ENCODE measurements at places on chromosomes 16 and 17.

DNA sequence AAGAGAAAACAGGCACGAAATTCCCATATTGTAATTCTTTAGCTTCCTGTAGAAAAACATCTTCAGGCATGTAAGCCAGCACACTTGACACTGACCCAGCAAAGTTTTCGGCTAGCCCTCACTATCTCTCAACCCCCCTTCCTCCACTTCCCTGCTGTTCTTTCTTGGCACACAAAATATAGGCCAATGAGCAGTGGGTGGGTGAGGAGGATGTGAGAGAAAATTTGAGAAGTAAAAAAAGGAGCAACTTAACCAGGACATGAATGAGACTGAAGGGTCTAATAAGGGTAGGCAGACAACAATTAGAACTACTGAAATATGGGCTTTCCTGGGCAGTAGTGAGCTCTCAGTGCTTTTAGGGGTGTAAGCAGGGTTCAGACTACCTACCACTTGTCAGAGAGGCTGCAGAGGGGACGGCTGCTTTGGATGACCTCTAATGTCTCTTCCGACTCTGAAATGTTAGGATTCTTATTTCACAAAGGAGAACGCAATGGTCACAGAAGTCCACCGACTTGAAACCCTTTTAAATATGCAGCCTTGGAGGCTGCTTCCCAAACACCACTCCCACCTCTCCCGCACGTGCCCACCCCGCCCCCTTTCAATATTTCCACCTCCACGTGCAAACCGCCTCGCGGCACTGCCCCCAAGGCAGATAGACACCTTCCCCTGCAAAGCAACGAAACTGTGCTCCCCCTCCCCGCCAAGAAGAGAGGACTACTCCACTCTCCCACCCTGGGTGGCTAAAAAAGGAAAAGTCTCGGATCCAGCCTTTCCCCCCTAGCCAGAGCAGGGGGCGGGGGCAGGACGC is 889 bp downstream of the MBTD1 start:
- DNase-seq = no peak

- DNase-seq = peak; percentile 22
Measured at GRCh38 chr17:81371910-81372760, 23.1 kb upstream of the BAHCC1 start.

GRCh38 chr16:12160249-12160648 is 183.7 kb downstream of the SNX29 start:
- DNase-seq = peak; percentile 77

- no peak for DNase-seq
Measured at GRCh38 chr17:50194934-50195865, 6.2 kb downstream of the COL1A1 start.

- no peak for DNase-seq
Measured at GRCh38 chr16:31260136-31260931, 559 bp downstream of the ITGAM start.

DNA sequence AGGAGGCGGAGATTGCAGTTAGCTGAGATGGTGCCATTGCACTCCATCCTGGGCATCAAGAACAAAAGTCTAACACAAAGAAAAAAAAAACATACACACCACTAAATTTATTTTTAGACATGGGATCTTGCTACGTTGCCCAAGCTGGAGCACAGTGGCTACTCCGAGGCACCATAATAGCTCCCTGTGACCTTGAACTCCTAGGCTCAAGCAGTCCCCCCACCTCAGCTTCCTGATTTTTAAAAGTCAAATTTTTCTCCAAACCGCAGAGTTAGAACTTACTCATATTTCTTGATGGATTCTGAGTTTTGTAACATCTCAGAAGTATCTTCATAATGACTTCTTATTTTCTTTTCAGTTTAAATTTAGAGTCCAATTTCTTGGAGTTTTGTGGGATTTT is 3.4 kb downstream of the CMTM4 start:
- DNase-seq = no peak

GRCh38 chr17:40319651-40320540 is 10.9 kb downstream of the RARA start:
- DNase-seq = no peak

GRCh38 chr17:50423553-50424159 is 2.4 kb upstream of the ACSF2 start:
- DNase-seq = peak; percentile 94

DNA sequence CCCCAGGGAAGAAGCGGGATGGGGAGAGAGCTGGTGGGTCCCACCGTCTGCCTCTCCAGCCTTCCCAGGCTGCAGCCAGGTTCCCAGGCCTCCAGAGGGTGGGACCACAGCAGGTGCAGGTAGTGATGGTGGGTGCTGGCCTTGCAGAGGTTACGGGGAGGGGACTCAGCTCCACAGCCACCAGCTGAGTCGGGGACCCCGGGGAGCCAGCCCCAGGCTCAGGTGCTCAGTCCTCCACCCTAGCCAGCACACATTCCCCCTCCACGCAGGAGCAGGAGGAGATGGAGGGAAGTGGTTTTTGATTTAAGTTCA is 5.0 kb downstream of the TP53I13 start:
- DNase-seq = no peak

Data from fibroblast of lung (primary cell).